ENCODE measurements at places on chromosomes 3 and 15. TPM values are rescaled to one million over a fixed set of nuclear protein-coding genes. Genes with fewer than 3 reads are reported as not detected.

CTSH gene
- 3.6 TPM for total RNA-seq

FAM3D gene
- total RNA-seq, result 0.16 TPM

HACD2 gene
- 29.0 TPM for total RNA-seq

ZNF445 gene
- 17.0 TPM for total RNA-seq

KBTBD8 gene
- total RNA-seq, result 22.0 TPM

HGD gene
- 0.50 TPM for total RNA-seq

SLC41A3 gene
- 32.6 TPM for total RNA-seq

SUSD5 gene
- 0.81 TPM for total RNA-seq

GOLGA6A gene
- 2.2 TPM for total RNA-seq

All from motor neuron (in vitro differentiated cells).